ENCODE measurements at places on chromosomes 5 and 9.

DNA sequence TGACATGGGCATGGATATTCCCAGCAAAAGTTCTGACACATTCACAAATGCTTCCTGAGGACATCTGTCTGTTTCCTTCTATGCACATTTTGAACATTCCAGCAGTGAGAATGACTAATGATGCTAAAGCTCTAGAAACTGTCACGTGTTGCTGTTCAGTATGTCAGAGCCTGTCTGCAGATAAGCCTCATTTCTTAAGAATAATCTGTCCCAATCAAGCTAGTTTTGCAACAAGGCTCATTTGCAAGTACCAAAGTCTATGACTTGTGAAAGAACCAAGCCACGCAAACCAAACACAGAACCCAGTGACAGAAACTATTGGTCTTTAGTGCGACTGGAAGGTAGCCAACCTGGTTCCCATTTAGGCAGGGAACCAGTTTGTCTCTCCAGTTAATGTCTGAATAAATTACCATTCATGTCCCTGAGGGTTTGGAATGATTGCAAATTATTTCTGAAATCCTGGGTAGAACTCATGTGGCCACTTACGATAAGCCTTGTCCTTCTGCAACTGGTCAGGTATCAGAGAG is 178.5 kb downstream of the C9orf152 start:
- DNase-seq = no peak

DNA sequence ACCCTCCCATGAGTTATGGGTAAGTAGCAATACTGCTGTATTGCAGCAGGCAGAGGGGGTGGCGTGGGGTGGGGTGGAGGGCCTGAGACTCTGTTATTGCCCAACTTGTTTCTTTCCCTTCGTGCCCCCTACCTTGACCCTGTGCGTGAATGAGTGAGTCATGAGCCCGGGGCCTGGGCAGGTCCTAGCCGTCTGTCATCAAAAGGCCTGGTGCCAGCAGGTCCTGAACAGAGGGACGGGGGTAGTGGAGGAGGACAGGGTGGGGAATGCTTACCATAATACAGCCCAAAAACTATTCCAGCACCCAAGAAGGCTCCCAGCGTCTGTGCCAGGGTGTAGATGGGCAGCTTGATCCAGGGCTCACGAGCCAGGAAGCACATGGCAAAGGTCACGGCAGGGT is 4.3 kb downstream of the AQP3 start:
- no peak for DNase-seq

DNA sequence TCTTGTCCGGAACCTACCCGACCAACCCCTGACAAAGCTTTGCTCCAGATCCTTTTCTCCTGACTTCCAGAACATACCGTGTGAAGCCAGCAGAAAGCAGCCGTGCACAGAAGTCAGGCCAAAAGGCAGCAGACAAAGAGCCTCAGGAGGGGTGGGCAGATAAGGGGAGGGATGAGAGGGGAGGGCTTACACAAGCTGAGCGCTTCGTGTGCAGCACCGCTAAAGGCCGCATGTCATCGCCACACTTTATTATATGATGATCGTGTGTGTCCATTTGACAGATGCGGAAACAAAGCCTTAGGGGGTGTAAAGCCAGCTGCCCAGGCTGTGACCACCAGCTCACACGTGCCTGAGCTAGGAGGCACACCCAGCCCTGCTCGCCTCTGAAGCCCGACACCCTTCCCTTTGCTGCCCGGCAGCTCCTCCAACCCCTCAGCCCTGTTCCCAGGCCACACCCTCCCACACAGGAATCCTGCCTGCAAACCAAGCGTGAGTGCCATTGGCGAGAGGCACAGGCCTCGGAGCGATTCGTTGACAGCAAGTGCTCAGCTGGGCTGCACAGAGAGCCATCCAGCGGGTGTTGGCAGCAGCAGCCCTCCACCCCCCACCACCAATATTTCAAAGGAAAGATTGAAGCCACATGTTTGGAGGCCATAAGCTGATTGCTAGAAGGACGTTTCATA is 170.5 kb upstream of the SMIM23 start:
- no peak for DNase-seq

- no peak for DNase-seq
Observed at GRCh38 chr5:120017513-120017912, 388.2 kb downstream of the FAM170A start.

GRCh38 chr9:7171396-7172153 is 413.8 kb downstream of the KDM4C start:
- DNase-seq = no peak

- no peak for DNase-seq
Observed at GRCh38 chr9:127626752-127627493, 14.8 kb downstream of the STXBP1 start.

DNA sequence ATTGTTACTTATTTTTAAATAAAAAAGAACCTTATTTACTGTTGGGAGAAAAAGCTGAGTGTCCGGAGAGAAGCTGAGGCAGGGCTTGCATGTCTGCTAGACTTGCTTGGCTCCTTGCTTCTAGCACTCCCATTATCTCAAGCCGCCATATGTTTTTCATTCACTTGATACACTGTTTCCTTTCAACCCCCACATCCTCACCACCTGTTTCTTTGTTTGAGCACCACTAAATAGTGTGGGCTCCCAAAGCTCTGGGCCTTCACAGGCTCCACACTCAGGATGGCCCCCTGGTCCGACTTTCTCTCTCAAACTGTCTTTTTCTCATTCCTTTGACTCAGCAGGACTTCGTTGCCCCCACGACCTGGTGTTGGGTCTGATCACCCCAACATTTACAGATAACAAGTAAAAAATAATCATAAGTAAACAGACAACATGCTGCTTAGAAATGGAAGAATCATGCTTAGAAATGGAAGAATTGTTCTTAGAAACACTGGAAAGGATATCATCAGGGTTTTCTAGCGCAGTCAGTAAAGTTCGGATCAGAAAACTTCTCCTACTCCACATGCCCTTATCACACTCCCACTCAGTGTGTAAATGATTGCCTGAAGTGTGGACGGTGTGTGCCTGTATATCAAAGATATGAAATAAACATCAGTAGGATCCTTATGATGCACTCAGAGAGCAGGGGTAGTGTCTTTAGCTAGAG is 58.5 kb downstream of the APTX start:
- DNase-seq = no peak

GRCh38 chr5:102796498-102796897 is 41.4 kb downstream of the PAM start:
- DNase-seq = no peak

DNA sequence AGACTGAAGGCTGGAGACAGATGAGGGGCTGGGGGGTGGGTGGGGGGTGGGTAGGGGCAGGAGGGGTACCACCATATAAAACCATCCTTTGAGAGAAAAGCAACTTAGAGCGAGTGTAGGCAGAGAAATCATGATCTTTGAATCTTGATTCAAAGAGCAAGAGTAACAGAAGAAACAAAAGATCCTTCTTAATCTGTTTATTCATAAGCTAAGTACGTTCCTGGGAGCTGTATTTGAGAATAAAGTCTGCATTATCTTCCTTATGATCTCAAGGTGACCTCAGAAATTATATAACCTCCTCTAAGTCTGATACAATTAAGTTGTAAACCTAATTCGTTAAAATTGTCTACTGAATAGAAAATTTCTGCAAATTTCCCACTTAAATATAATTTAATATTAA is 558.8 kb downstream of the NR2F1-AS1 start:
- DNase-seq = no peak

DNA sequence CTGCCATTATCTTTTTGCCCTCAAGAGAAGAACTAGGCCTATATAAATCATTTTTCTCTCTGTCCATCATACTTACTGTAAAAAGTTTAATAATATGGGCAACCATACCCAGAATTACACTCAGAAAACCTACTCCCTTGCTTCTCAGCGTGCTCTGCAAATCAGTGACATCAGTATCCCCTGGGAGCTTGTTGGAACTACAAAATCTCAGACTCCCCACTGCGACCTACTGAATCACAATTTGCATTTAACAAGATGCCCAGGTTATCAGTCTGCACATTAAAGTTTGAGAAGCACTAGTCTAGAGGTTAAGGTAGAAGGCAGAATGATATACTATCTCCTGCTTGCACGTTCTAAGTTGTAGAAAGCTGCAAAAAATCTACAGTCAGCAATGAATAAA is 127.2 kb downstream of the MLLT3 start:
- DNase-seq = no peak

DNA sequence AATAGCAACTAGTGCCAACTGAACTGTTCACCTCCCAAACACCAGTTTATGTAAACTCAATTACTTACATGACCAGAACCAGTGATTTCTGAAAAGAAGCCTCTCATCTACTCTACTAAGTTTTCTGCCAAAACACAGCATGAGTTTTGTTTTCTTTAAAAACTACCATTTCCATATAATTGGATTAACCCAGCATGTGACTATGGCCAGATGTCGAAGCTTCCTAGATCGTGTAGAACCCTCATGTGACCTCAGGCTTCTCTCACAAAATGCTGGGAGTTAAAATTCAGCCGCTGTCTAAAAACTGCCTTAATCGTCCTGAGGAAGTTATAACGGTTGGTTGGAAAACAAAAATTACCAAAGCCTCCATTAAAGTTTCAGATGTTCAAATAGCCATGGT is 303.5 kb downstream of the IRX1 start:
- no peak for DNase-seq

- DNase-seq = no peak
Observed at GRCh38 chr9:120579139-120580050, 572 bp downstream of the CDK5RAP2 start.

DNA sequence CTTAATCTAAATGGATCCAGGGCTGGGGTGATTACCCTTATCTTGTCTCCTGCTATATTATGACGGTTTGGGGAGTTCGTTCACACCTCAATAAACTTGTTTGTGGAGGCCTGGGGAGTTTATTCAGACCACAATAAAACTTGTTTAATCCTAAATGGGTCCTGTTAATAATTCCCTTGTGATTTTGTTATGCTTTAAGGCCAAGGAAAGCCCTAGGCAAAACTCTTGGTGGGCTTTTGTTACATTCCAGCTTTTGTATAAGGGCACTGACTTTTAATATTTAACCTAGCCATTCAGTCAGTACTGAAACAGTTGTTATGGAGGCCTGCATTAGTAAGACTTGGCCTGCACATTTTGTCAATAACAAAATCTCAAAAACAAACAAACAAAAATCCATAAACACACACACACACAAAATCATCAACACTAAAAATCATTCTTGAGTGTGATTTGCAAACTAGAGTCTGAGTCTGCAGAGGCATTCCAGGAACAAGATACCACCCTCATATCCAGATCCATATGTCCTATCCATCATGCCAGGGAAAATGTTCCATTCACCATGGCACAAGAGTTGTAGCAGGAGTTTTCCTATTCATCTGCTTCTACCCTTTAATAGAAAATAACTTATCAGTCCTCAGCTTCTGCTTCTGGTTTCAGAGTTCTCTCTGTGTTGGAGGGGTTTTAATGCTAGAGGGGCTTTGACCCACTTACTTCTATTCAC is 421.7 kb downstream of the AGTPBP1 start:
- DNase-seq = no peak

DNA sequence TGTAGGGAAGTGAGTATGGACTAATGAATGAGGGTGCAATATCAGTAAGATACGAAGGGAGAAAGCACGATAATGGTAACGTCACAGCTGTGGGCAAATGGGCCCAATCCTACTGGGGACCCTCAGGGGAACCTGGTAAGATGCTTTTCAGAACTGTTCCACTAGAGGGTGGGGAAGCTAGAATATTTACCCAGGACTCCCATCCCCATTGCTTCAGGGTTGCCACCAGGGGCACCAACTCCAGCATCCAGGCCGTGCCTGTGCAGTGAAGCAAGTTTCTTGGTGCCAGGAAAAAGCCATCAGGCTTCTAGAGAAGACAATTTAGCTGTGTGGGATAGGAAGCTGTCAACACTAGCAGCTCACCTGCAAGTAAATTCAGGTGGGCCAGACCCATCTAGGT is 409.3 kb downstream of the AGTPBP1 start:
- DNase-seq = no peak

DNA sequence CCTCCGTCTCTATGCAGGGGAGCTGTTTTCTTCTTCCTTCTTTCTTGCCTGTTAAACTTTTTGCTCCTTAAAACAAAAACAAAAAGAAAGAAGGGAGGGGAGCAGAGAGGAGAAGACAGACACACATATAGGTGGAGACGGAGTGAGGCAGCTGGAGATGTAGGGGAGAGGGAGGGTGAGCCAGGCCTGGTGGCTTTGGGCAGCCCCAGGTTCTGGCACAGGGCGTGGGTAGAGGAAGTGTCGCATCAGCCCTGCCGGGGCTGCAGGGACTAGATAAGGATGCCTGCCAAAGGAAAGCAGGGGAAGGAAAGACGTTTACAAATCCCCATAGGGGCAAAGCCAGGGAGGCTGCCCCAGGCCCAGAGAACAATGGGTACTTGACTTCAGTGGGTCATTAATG is 38.7 kb upstream of the PTGS1 start:
- no peak for DNase-seq

DNA sequence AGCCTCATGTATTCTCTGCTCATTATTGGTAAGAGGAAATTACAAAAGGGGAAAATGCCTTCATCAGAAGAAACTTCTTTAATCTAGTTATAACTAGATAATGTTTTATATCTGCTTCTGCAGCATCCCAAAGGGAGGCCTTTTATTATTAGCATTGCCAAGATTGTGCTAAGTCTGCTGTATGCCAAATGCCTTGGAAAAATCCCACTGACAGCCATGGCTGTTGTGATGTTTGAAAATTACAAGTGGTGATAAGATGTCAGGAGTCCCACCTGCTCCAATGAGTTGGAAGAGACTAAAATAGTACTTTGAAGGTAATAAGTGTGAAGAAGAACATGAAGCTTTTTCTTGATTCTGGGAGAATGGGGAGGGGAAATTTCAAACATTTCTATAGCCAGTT is 345.0 kb downstream of the GABRB2 start:
- no peak for DNase-seq
